ENCODE measurements at places on chromosomes 6 and 20. TPM values are rescaled to one million over a fixed set of nuclear protein-coding genes. Genes with fewer than 3 reads are reported as not detected.

Gene ANKRD66
- total RNA-seq: not detected

Gene CASS4
- not detected for total RNA-seq

Gene MYLIP
- total RNA-seq: 24.8 TPM

Gene SYTL3
- 0.57 TPM for total RNA-seq

Gene RFX6
- total RNA-seq: 0.22 TPM

Gene HSPA1L
- 0.87 TPM for total RNA-seq

Gene EYA2
- total RNA-seq: 20.5 TPM

Gene SLC22A16
- total RNA-seq: not detected

Gene HRH3
- not detected for total RNA-seq

Gene CD40
- 9.0 TPM for total RNA-seq

Gene RHAG
- total RNA-seq: not detected

DNA sequence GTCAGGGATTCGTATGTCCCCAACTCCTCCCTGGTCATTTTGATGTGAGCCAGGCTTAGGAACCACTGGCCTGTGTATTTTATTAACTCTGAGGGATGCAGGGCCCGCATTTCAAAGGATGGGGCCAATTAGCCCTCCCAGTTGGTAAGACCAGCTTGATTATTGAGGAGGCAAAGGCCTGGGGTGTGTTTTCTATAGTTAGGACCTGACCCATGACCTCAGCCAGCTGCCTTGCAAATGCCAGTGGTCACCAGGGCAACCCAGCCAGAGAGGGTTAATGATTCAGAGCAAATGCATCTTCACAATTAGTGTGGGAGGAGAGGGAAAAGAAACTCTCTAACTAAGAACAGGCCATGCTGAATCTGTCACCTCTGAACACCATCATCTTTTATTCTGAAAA, 835.4 kb downstream of the MAFB start:
- DNase-seq: peak; percentile 72

GRCh38 chr20:38485041-38485440, 12.4 kb downstream of the RALGAPB start:
- DNase-seq: no peak

DNA sequence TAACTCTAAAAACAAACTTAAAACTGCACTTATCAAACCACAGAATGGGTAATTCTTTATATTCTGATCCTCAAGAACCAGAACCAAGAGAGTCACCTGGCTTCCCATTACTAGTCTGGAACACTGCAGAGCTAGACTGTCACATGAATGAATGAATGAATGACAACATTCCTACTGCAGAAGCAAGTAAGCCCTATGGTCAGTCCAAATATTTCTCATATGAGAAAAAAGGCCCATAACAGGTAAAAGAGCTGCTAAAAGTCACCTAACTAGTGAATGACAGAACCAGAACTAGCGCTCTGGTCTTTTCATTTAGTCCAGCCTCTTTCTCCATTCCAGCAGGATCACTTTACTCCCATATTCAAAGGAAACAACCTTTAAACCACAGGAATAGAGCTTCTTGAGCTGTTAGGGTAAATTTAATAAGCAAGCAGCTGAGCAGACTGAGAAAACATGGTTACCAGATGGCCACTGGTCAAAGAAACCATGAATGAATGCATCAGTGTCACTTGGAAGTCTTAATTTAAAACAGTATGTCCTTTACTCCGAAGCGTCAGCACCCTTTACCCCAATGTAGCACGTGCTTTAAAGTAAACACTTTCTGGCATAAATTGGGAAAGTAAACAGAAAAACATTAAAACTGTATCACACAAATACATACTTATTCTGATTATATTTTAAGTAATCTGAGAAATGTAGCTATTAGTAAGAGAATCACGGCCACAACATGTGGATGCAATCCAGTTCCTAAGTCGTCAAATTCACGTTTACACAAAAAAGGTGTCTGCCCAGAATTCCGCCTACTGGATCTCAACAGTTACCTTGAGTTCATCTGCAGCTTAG, 1.4 kb downstream of the PREP start:
- no peak for DNase-seq

DNA sequence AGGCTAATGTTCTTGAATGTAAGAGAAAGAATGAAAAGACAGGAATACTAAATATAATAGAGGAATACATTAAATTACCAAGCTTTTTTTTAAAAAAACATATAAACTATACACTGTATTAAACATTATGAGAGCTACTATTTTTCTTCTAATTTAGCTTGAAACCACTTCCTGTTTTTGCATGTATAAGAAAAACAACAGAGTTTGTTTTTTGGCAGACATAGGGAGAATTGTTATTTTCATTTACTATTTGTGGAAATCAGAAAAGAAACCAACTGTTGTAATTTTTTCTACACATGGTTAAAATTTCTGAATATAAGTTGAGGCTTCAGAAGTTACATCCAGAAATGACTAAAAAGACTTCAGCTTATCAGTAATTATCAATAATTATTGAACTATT, 991.8 kb upstream of the GJE1 start:
- no peak for DNase-seq

- DNase-seq: no peak
Observed at GRCh38 chr6:83152913-83153312, 40.2 kb downstream of the PGM3 start.

DNA sequence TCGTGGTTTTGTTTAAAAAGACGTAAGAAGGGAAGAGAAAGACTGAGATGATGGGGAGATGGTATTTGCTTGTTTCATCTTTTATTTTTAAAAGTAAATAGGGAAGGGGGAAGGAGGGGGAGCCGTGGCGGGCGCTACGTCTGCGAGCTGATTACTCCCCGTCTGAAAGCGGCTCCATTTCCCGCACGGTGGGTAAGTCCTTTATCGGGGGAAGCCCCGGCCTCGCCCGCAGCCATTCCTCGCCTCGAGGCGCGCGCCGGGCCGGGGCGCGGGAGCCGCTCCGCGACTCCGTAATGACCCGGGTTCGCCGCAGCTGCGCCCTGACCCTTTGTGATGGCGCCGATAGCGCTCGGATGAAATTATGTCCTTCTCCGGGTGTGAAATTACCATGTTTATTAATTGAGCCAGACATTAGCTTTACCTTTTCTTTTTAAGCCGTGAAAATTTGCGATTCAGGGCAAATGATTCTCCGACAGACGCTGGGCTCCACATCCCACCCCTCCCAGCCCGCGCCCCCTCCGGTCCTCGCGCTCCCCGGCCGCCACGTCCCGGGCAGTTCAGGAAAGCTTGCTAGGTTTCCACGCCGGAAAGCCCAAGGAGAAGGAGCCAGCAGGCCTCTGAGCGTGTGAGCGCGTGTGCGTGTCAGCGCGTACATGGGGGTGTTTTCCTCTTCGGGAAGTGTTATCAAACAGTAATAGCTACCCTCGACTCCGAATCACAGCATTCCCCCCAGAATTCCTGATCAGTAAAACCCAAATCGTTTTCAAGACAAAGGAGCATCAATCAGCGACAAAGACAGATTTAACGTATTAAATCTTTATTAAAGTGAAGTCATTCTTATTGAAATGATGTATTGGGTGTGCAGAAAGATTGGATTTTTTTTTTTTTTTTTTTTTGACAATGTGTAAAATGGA, 30.0 kb downstream of the TFAP2A start:
- no peak for DNase-seq

GRCh38 chr20:11851646-11852045, 66.0 kb upstream of the BTBD3 start:
- no peak for DNase-seq

GRCh38 chr20:8994045-8994444, 74.8 kb upstream of the PLCB4 start:
- DNase-seq: no peak

- DNase-seq: no peak
Observed at GRCh38 chr6:126784161-126784790, 334.2 kb upstream of the RSPO3 start.

DNA sequence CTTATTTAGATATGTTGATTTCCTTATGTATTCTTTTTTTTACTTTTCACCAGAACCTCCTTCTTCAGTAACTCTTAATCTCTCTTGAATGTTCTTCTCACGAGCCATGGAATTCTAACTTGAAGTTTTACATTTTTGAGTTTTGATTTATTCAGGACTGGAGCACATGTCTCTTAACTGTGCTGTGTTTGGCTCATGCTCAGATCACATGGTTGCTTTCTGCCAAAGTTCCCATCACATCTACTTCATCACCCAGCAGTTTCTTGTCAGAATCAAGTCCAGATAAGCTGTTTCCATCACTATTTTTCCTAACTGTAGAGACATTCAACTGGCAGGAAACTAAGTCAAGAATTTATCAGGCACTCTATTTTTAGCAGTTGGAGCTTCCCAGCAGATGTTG, 31.7 kb downstream of the SLC35A1 start:
- no peak for DNase-seq

- DNase-seq: no peak
Observed at GRCh38 chr6:25058941-25059340, 123.2 kb upstream of the RIPOR2 start.

GRCh38 chr6:119348096-119348747, 1.3 kb downstream of the MAN1A1 start:
- no peak for DNase-seq

DNA sequence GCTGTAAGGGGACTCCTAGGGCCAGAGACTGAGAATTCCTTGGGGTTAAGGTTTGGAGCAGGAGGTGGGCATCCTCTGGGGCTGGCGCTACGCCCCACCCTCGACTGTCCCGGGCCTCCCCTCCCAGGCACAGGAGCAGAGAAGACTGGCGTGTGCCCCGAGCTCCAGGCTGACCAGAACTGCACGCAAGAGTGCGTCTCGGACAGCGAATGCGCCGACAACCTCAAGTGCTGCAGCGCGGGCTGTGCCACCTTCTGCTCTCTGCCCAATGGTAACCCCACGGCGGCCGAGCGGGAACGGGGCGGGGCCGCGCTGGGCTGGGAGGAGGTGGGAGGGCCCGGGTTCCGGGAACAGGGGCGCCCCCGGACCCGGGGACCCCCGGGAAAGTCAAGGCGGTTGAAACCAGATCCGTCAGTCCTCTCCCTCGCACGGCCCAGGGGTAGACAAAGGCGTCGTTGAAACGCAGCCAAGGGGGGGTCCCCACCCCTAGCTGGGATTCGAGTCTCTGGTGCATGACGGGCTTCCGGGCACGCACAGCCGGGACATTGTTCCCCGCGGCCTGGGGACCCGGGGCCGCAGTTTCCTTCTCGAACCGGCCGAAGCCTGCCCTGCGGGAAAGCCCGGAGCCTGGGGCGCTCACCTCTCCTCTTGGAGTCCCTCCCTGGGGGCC, 844 bp downstream of the WFDC2 start:
- DNase-seq: peak; percentile 86

GRCh38 chr6:31510007-31510406, 12.1 kb downstream of the MICB start:
- DNase-seq: no peak

DNA sequence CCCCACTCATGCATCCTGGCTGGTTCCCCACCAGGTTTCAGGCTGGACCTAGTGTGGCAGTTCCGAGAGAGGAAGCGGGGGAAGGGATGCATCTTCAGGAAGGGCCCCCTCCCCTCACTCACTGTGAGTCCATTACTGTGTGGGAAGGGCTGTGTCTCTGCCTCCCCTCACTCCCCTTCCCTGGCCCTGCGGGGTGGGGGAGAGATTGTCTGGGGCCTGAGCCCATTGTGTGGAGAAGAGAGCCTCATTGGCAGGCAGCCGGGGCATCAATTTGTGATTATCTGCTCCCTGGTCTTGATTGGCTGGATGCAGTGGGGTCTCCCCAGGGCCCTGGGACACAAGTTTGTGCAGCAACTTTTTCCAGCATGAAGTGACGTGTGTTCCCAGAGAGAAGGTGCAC, 4.1 kb upstream of the MYT1 start:
- DNase-seq: peak; percentile 83

DNA sequence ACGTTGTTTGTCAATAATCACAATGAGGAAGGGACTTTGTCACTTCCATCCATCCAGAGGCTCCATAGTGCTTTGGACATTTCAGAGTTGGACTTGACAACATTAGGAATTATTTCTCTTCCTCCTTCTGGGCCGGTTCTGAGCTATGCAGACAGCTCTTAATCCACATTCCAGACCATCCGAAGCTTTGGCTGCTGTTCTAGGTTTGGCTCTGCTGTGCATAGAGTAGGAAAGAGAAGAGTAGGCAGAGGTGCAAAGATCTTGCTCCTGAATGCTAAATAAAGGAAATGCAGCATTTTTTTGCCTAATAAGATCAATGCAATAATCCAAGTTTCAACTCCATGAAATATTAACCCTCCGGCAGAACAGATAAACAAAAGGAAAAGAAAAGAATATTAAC, 251.8 kb upstream of the PRND start:
- no peak for DNase-seq

DNA sequence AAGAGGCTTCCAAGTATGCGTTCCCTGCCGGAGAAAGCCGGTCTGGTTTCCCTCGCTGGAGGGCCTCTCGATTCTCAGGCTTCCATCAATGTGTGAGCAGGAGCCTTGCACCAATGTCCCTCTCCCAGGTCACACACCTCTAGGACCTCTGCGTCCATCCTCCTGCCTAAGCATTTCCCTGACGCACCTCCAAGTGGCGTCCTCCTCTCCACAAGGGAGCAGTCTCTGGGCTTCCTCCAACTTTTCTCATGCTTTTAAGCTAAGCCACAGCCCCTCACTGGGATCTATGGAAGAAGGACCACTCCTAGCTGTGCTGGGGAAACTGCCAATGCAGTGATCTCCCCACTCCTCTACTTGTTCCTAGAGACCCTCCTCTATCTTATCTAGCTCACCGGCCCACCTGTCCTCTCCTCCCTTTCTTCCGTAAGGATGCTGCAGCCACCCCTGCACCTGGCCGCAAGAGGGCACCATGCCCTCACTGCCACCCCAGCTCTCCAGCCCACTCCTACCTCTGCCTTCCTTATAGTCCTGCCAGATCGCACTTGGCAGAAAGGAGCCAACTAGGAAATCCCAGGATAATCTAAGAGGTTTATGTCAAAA, 258.7 kb downstream of the LRFN2 start:
- peak; percentile 94 for DNase-seq

DNA sequence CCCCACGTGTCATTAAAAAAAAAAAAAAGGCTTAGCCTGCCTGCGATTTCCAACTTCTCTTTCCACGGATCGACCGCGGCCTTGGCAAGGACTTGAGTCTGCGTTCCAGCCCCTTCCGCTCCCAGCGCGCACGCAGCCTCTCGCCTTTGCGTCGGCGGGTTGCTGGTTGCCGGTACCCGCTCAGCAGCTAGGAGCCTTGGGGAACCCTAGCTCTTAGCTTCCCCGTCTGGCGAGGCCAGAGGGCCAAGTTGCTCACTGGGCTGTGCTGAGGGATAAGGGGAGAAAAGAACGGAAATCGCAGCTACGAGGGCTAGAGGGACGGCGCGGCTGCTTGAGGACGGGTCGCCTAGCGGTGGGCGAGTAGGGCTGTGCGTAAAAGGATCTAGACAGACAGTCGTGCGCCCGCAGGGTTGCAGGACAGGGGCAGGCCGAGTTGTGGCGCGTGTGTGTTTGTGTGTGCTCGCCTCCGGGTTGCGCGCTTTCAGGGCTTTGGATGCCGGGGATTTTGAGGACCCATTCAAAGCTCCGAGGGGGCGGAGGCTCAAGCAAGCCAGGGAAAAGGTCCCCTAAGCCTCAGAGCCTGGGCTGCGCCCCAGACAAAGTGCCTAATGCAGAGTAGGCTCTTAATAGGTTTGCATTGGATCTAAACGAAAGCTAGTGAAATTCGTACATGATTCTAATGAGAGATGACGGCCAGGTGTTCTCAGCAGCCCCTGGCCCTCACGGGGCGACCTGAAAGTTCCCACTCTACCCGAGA, 40.5 kb upstream of the OSTM1 start:
- DNase-seq: peak; percentile 90

- DNase-seq: no peak
Observed at GRCh38 chr6:51654647-51655046, 432.8 kb downstream of the PKHD1 start.

- no peak for DNase-seq
Observed at GRCh38 chr6:166877906-166878305, 78.4 kb downstream of the RNASET2 start.

- DNase-seq: no peak
Observed at GRCh38 chr6:63389191-63389844, 69.5 kb upstream of the LGSN start.

All from endodermal cell (in vitro differentiated cells).